ENCODE measurements at places on chromosomes 2 and 18. TPM values are rescaled to one million over a fixed set of nuclear protein-coding genes. Genes with fewer than 3 reads are reported as not detected.

Gene CFC1
- total RNA-seq, result not detected

DNA sequence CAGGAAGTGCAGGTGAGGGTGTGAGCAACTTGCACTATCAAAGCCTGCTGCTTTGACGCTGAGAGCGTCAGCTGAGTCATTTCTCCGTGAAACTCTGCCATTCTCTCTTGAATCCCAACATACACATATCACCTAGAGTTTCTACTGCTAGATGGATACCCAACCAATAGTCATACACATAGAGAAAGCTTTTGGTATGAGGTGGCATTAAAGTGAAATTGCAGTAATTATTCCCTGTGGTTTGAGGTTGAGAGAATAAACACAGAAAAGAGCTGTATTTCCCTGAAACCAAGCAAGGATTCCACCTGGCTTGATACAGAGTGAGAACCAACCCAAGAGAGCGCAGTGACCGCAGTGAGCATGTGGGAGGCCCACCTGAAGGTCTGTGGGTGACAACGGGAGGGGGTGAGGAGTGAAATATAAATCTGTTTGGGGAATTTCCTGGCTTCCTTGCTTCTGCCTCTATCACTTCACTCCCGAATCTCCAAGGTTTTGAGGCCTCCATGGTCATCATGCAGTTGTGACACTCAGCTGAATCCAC is 28.8 kb upstream of the TMEM18 start:
- no peak for DNase-seq
- H3K4me3 ChIP-seq, result no peak overlapping the region
- H3K27me3 ChIP-seq, result no peaks in the 10 kb centered on the region
- no peak overlapping the region for H3K27ac ChIP-seq
- H3K4me1 ChIP-seq, result peaks cover 3% of the 10 kb centered on the region

DNA sequence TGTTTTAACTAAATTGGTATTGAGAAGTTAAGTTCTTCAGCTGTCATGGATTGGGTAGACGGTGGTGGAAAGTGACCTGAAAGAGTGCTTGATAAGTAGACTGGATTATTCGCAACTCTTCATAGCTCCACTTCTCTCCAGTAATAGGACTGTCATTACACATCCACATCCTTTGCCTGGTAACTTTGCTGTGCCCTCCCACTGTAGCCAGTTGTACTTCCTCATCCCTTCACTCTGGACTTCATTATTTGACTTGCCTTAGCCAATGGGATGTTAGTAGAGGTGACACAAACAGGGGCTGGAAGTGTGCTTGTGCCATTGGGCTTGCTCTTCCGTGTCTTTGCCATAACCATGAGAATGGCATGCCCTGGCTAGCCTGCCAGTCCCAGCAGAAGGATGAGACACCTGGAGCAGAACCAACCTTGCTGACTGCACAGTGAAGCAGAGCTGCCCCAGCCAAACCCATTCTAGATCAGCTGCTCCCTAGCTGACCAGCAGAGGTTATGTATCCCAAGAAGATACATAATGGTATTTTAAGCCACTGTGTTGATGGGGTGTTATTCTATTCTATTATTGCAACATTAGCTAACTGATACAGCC is 16.9 kb downstream of the QPCT start:
- H3K27ac ChIP-seq, result peak overlapping the region; percentile 30
- DNase-seq, result no peak
- no peaks in the 10 kb centered on the region for H3K27me3 ChIP-seq
- H3K4me3 ChIP-seq, result no peak overlapping the region
- H3K36me3 ChIP-seq, result no peaks in the 10 kb centered on the region

DNA sequence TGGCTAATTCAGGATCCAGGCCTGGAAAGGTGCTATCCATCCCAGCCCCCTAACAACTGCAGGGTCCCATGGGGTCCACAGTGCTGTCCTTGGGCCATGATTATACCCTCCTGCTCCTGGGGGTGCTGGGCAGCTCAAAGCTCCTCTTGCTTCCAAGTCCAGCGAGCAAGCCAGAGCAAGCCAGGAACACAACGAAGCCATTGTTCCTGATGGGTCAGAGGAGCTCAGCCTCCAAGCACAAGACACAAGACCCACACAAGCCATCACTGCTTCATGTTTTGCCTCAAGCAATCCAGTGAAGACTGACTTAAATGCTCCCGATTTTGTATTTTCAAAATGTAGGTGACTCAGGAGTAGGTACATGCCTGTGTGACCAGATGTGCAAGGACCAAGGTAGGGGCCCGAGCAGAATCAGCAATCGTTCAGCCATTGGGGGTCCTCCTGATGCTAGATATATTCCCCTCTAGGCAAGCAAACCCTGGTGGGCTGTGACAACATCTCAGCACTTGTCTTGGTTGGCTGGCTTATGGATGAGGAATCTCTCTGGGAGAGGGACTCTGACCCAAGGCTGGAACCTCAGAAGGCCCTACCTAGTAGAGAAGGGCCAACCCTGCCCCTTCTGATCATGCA is 90.8 kb downstream of the EPAS1 start:
- H3K4me1 ChIP-seq, result peaks cover 4% of the 10 kb centered on the region
- H3K27ac ChIP-seq, result no peak overlapping the region
- DNase-seq, result no peak
- no peak overlapping the region for H3K4me3 ChIP-seq
- peaks cover 24% of the 10 kb centered on the region for H3K36me3 ChIP-seq
